ENCODE measurements at places on chromosomes 4 and X. TPM values are rescaled to one million over a fixed set of nuclear protein-coding genes. Genes with fewer than 3 reads are reported as not detected.

- no peak for DNase-seq
These were observed 12.8 kb upstream of the UGT2B10 start for GRCh38 chr4:68803013-68803412.

DNA sequence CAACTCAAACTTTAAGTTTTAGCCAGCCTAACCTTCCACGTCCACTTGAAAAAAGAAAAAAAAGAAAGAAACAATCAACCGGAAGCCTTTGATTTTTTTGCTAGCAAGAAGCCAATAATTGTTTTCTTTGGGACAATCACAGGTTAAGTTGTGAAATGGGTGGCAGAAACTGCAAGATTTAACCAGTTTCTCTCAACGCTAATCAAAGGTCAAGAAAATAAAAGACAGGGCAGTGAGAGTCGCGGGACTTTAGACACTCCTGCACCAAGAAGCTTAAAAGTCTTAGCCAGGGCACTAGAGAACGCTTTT, 1.0 kb downstream of the ACSL1 start:
- no peak for DNase-seq

DNA sequence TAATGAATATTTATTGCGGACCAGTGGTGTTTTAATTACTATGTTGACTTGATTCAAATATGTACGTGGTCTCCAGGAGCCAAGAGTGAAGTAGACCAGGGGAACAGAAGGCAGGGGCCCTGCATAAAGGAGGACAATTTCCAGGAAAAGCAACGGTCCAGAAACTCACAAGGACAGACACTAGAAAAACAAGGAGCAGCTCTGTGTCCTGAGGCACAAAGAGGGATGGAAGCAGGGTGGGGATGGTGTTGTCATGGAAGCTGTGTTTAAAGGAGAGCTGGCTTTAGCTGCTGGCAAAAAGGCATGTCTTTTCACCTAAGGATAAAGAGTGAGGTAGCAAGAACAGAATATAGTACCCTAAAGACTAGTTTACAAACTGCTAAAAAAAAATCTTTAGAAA, 254.1 kb upstream of the TENM3 start:
- no peak for DNase-seq

GRCh38 chr4:44493924-44494323, 45.3 kb upstream of the KCTD8 start:
- no peak for DNase-seq

DNA sequence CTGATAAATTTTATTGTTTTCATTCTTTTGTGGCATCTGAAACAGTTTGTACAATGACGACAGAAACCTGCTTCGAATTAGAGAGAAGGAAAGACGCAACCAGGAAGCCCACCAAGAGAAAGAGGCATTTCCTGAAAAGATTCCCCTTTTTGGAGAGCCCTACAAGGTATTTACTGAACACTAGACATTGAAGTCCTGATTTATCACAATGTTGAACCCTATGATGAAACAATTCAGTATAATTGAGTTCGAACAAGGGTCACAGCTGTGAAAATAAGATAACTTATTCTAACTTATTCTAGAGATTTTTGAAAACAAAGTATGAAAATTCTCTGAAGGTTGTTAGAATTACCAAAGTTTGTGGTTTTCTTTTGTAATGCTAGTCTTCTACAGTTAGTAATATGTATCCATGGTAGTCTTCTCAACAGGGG, 111.3 kb downstream of the AFF1 start:
- DNase-seq: no peak

DNA sequence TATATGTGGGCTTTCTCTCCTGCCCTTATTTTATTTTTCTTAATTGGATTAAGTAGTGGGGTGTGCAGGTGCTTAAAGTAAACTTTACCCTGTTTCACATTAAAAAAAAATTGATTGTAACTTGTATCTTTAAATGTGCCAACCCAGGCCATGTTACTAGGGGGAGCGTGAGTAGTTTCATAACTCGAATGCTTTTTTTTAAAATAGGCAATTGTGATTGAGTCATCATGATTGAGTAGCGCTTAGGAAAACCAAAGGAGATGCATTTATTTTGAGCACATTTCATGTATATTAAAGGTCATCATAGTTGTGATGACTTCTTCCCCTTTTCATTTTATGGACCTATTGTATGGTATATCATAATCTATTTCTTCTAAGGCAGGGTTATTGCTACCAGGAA, 32.2 kb downstream of the GPAT3 start:
- DNase-seq: no peak

GRCh38 chrX:270848-271367, 10.3 kb upstream of the PLCXD1 start:
- DNase-seq: no peak

DNA sequence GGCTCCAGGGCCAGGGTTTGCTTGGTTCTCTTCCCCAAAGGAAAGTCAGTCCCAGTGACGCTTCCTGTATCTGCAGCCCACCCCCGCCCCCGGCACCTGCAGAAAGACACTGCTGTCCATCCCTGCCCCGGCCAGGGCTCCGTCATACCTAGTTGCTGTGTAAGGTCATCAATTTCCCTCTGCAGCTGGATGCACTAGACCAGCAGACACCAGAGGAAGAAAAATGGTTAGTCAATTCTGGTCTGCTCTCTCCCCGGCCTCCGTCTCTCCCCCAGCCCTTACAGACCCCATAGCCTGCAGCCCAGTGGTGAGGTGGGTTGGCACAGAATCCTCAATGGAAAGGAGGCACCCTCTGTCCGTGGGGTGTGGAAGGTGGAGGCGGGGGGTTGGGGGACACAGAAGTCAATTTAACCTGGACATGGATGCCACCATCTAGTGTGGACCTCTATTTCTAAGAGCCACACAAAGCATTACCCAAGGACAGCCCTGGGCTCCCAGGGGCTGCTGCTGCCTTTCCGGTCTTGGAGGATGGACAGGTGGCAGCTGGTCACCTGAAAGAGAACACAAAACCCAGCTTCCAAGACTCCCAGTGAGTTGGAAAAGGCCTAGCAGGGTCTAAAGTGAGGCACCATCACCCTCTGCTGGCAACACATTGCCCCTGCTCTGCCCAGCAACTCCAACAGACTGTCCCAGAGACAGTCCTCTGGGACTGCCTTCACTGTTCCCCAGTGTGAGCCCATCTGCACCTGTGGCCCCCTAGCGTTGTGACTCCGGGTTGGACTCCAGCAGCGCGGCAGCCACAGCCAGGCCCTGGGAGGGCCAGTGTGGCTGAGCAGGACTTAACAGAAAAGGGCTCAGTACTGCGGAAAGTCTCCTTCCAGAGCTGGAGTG, 40.2 kb upstream of the NHSL2 start:
- no peak for DNase-seq

- DNase-seq: no peak
These were observed 51.8 kb upstream of the CBLL2 start for GRCh38 chrX:22220941-22221340.

- DNase-seq: no peak
These were observed 427.9 kb downstream of the STIM2 start for GRCh38 chr4:27288496-27288895.

DNA sequence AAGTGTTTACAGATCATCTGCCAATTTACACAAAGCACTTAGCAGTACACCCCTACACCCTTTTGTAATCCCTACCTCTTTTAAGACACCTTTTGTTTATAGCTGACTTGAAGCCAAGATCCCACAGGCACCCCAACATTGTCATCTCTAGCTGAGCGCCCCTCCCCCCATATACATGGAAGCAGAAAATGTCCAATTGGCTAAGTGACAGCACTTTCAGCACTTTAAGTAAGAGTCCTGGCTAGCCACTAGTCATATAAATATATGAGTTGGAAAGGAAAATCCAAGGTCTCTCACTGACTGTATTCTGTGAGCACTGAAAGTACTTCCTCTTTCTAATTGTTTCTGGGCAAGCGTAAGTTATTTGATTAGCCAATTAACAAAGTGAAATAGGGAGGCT, 108.2 kb downstream of the NSUN7 start:
- no peak for DNase-seq

DNA sequence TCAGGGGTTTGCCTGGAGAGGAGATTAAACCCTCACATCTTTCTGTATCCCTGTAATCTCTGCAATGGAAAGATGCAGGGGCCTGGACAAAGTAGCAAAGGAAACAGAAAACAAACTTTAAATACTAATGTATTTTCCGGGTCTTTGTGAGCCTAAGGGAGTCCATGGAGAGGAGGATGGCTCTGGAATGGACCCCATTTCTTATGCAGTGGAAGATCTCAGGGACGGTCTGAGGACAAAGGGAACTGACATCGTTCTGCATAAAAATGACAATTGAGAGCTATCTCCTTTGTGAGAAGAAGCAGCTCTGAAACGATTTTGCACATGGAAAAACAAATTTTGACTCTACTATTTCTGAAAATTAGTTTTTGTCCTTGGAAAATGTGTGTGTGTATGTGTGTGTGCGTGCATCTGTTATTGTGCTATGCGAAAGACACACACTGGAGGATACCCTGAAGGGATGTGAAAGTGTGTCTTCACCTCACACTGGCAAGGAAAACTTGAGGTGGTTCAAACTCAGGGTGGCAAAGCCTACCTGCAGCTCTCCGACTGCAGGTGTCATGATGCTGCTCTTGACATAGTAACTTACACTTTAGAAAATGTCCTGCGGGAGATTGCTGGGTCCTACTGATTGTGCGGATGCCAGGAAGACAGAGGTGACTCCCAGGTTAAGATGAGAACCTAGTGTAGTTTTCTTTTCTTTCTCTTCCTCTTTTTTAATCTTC, 126.4 kb upstream of the JADE1 start:
- no peak for DNase-seq

GRCh38 chrX:134338527-134338926, 101.5 kb downstream of the CCDC160 start:
- no peak for DNase-seq

- DNase-seq: no peak
These were observed 384.5 kb downstream of the GPAT3 start for GRCh38 chr4:83920375-83920774.

DNA sequence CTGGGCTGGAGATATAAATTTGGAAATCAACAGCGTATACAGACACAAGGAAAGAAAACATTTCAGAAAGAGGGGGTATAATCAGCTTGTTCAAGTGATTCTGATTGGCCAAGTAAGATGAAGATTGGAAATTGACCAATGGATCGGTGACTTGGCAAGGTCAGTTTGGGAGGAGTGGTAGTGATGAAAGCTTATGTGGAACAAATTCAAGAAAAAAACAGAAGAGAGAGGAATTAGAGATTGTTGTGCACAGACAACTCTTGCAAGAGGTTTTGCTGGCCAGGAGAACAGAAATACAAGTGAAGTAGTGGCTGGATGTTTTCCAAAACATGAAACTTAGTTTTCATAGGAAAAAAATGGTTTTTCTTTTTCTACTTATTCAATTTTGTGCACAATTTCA, 16.3 kb downstream of the CD38 start:
- DNase-seq: no peak

GRCh38 chrX:46582325-46582724, 8.8 kb downstream of the CHST7 start:
- no peak for DNase-seq

- no peak for DNase-seq
These were observed 26.4 kb upstream of the REPS2 start for GRCh38 chrX:16920075-16920474.

DNA sequence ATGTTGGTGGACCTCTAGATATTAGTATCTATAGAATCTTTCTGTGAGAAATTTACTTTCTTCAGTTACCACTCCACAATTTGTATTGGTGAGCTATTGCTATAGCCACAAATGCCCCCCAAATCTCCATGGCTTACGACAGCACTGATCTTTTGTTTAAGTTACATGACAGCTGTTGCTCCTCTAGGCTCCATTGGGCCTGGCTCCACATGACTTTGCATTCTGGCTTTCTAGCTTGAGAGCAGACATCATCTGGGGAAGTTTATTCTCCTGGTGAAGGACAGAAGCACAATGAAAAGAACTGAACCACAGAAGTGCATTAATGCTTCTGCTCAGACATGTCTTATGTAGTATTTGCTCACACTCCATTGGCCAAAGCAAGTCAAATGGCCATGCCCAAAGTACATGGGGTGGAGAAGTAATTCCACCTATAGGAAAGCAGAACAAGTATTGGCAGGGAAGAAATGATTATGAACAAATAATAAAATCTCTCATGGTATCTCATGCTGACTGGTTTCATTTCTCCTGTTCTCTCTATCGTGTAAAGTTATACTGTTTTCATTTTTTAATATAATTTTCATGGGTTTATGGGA, 126.6 kb upstream of the FAM9C start:
- no peak for DNase-seq

DNA sequence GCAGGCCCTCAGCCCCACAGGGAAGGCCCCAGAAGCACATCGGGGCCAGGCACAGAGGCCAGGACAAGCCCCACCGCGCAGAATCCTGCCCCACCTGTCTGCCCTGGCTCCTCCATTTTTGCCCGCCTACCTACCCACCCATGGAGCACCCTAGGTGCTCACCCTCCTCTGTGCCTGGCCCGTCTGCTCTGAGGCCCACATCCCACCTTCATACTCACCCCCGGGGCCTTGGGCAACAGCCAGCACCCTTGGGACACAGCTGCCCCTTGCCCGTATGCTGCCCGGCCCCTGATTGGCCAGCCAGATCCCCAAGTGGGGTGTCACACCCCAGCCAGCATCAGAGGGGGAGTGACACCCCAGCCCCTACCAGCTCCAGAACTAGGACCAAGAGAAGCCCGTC, 10.8 kb upstream of the TREX2 start:
- DNase-seq: no peak

GRCh38 chr4:47835494-47835893, 2.4 kb downstream of the CORIN start:
- no peak for DNase-seq

GRCh38 chr4:98290511-98290910, 29.3 kb downstream of the RAP1GDS1 start:
- DNase-seq: no peak

DNA sequence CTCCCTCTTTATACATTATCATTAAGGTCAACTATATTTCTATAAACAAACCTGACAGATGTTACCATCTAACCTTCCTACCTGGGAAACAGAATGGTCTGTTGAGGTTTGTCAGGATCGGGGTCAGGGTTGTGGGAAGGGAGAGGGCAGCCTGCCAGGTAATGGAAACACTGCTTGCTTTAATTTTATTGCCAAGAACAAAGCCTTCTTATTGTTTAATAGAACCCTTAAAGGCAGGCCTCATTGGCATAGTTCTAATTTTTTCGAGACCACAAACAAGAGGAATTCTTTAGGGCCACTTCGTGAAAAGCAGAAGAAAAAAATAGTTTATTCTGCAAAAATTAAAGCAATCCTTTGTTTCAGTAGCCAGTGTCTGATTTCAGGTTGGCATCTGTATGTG, 113.2 kb downstream of the MID1 start:
- DNase-seq: no peak

DNA sequence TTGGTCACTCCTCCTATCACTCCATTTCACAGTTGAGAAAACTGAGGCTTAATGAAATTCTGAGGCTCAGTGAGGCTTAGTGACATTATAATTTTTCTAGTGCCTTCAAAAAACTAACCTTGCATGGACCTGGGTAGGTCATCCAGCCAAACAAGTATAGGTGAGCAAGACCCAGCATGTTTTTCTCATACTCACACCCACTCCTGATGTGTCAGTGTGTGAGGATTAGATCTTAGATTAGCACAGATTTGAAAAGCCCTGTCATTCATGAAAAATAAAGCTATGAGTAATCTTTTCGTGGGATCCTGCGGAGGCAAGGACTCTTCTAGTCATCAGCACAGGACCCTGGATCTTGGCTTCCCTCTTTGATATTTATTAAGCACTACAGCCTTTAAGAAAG, 146.7 kb downstream of the CHIC2 start:
- no peak for DNase-seq

Gene LINC00632
- polyA plus RNA-seq: 27.4 TPM

Gene CCSER1
- 2.7 TPM for polyA plus RNA-seq

Gene FGF13
- polyA plus RNA-seq: 11.7 TPM

Gene SPANXN4
- polyA plus RNA-seq: not detected

Gene CT45A10
- polyA plus RNA-seq: 14.2 TPM

Gene ITIH6
- polyA plus RNA-seq: 0.04 TPM

All from right lung (tissue), 10 donors.